Fibroblast of the conjunctiva (primary cell): ENCODE measurements at places on chromosomes 3 and 15.
A peak's percentile ranks its signal among the peaks of the same experiment; 100 is the strongest.

GRCh38 chr15:83127547-83128150 is 20.2 kb downstream of the TM6SF1 start:
- no peak for DNase-seq

DNA sequence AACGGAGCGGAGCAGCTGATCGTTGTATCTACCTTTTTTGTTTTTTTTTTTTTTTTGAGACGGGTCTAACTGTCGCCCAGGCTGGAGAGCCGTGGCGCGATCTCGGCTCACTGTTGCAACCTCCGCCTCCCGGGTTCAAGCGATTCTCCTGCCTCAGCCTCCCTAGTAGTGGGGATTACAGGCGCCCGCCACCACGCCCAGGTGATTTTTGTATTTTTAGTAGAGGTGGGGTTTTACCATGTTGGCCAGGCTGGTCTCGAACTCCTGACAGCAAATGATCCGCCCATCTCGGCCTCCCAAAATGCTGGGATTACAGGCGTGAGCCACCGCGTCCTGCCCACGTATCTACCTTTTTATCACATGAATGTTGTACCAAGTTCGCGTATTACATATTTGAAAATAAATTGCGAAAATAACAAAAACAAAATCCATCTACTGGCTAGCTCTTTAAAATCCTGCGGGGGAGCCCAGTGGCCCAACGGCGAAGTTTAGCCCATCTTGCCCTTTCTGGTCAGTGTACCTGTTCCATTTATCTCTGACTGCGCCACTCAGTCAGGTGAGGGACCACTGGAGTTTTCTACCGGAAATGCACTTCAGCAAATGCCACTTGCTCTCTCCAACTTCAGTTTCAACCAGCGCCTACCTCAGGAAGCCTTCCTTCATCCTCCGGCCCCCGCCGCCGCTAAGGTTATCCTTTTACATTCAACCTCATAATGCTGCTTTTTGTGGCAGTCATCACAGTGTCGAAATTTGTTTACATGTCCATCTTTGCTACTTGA is 1.2 kb upstream of the EIF3J start:
- DNase-seq, result no peak

GRCh38 chr3:168213920-168214319 is 118.2 kb upstream of the GOLIM4 start:
- DNase-seq, result no peak

- DNase-seq, result peak; percentile 77
Observed at GRCh38 chr3:70999730-71000129, 583.8 kb downstream of the FOXP1 start.

- DNase-seq, result peak; percentile 27
Observed at GRCh38 chr3:119184796-119185570, 11.6 kb downstream of the UPK1B start.

DNA sequence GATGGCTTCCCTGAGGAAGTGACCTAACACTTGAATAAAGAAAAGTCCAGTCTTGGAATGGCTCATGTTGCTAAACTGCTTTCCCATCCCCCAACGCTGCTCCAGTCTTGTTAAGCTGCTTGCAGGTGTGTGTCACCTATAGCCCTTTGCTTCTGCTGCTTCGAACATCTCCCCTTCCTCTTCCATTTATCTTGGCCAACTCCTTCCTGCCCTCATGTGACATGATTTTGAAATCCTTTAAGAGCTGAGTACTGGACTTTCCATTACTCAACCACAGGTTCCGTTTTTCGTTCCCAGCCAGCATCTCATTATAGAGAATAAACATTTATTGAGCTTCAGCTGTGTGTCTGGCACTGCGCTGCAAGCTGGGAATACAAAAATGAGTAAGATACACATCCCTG is 1.7 kb downstream of the ATG7 start:
- DNase-seq, result no peak

DNA sequence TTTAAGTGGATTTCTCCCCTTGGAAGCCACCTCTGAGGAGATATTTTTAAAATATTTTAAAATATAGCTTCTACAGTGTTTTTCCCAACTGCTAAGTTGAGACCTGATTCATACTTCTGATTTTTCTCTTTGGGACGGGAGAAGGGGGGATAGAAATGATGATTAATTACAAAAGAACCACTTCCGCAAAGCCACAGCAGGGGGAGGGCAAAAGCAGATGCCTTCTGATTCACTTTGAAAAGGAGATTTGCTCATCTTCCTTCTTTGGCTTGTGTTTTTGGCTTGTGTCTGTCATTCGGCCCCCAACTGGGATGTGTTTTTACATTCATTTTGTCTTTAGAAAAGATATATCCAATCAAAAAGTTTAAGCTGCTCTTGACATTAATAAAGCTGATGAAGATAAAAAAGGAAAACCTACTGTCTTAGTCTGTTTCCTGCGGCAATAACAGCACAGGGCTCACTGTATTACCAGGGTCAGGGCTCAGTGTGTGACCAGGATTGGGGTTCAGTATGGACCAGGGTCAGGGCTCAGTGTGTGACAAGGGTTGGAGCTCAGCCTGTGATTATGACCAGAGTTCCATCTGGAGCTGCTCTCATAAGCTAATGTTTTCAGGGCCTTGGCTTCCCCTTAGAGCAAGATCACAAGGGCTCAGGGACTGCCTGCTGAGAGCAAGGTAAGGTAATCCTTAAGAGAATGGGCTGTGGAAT is 223.2 kb downstream of the MTHFS start:
- DNase-seq, result peak; percentile 12

DNA sequence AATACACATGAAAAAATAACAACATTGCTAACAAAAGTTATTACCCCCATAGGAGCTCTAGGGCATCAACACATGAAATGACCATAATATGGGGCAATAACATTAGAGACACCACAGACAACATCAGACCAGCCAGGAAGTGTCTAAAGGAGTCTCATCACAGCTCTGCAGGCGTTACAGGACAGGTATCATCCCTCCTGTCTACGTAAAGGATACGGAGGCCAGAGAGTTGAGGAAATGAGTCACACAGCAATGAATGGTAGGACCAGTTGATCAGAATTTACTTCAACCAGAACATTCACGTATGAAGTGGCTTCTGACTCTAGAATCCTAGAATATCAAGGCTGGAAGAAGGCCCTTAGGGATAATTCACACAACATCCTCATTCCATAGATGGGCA is 1.8 kb downstream of the NME9 start:
- no peak for DNase-seq

DNA sequence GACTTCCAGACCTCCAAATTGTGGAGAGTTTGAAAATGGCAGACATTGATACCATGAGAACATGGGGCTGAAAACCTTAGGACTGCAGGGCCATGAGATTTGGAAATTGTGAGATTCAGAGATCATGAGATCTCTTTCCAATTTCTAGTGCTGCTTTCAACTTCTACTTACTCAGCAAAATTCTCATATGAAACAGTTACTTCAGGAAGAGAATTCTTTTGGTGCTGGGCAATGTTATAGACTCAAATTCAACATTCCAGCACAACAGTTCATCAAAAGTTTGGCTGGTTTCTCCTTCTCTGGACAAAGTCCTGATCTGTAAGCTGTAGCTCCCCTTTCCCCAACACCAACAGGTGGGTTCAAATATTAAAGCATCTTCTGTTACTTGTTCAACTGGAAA is 506.9 kb upstream of the NECTIN3 start:
- DNase-seq, result no peak

DNA sequence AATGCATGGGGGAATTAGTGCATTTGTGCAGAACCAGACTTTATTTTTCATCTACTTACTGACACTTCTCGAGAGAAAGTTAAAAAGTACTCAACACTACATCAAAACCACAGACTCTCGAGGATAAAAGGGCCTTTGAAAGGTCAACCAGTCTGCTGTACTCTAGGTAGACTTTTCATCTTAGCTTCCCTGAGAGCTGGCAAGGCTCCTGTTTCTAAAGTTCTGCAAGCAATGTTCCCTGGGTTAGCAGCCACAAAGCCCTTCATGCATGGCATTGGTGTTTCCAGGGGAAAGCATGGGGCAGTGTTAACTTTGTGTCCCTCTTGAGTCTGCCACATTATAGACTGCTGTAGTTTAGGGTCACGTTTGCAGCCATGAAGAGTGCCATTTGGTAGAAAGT is 106.4 kb upstream of the PFN2 start:
- DNase-seq, result no peak

GRCh38 chr3:35721628-35722027 is 82.3 kb downstream of the ARPP21 start:
- DNase-seq, result no peak

DNA sequence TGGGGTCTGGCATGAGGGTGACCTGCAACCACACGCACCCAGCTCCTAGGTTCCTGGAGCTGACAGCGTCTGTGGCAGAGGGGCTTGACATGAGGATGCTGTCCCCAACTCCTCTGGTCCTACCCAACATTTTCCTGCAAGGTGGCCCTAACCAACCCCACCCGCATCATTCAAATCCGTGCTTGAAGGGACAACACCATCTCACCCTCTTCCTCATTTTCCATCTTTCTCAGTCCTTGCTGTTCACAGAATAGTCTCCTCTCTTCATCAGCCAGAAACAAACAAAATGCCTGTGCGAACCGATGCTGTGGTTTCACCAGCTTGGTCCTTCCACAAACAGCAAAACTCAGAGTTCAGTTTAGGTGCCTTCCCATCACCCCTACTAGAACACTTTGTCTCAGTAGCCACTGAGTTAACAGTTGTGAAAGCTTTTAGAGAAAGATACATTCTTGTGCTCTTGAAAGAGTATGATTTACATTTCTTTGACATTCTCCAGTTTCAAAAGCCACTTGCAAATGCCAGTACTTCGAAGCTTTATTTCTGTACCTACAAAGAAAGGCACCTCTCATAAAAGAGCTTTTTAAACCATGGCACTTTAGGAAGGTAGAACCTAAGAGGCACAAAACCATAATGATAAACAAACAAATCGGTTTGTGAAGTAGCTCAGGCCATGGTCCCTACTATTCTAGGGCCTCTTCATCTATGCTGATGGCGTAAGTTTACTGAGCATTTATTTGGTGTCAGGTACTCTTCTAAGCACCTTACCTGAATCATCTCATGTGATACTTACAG is 360.1 kb downstream of the SHQ1 start:
- no peak for DNase-seq

DNA sequence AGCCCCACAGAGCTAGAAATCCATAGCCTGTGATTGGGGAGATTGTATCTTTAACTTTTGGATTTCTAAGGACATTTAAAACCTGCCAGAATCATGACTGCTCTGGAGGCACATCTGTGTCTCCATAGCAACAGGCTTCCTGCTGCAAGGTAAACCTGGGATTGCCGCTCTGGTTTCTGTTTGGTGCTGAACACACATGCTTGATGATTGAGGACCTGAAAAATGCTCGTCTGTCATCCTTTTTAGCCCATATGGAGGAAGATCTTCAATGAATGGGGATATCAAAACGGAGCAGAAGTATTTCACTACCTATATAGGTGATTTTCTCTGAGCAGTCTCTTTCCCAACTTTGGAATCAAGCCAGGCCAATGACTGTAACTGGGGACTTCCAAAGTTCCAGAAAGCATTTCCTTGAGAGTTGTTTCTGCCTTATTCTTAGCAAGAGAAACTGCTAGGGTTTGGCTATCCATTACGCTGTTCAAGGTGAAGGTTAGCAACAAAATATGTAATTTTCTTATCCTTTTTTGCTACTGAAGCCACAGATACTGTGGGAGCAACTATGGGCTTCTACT is 96.5 kb upstream of the TNIK start:
- DNase-seq, result no peak

DNA sequence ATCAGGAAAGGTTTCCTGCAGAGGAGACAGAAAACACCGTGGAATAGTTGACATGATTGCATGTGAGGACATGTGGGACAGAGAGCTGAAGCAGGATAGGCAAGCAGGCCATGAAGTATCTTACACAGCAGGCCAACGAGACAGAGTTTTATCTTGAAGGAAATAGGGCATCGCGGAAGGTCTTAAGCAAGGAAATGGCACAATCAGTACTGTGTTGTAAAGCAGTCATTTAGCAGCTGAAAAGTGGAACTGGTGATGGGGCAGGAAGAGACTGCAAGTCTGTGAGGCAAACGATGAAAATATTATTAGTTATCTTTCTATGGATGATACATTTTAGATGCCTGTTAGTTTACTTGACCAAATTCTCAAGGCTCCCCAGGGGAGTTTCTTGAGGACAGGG is 535.1 kb downstream of the SOX2 start:
- DNase-seq, result no peak

DNA sequence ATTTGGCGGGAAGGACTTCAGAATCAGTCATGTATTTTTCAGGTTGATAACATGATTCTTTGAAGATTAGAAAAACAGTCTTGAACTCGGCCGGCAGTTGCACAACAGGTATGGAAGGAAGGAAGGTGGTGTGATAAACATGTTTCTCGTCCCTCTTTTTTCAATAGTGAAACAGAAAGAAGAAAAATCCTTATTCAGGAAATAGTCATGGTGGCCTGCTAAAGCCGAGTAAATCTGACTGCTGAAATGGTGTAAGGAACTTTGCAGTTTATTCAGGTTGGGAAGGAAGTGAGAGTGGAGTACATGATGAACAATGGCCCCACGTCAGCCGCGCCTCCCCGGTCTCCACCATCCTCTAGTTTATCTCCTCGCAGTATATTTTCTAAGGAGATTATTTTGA is 6.7 kb downstream of the RASGRP1 start:
- no peak for DNase-seq

DNA sequence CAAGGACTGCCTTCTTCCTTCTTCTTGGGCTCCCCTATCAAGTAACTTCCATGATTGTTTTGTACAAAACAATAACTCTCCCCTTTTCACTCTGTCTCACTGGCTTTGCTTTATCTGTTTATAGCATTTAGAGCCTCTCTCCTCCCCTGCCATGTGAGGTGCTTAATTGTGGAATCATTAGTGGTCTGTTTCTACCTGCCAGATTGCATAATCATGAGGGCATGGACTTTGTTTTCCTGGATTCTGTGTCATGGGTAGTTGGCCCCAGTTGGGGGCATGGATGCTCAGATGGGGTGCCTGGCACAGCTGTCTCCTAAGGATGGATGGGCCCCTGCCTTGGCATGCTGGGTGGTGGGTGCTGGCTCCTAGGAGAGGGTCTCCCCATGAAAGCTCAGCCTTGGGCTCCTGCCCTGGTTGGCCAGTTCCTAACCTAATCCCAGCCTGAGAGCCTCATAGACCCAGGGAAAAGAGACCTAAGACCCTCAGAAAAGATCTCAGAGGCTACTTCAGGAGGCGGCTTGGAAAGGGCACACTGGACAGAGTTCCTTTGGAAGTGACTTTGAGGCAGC is 8.0 kb upstream of the CTXND1 start:
- no peak for DNase-seq

GRCh38 chr15:39171944-39172368 is 408.9 kb upstream of the THBS1 start:
- peak; percentile 94 for DNase-seq

GRCh38 chr3:107772016-107772415 is 249.3 kb downstream of the BBX start:
- DNase-seq, result no peak

- DNase-seq, result peak; percentile 35
Observed at GRCh38 chr3:15682561-15683185, 81.1 kb downstream of the BTD start.
